Activated T-helper 1 cell treated with Interleukin-2 at 50 U/mL for 16 hours (primary cell): ENCODE measurements at places on chromosomes 11 and 22.

GRCh38 chr11:128462922-128463321 lies 124.4 kb downstream of the ETS1 start:
- DNase-seq: no peak

DNA sequence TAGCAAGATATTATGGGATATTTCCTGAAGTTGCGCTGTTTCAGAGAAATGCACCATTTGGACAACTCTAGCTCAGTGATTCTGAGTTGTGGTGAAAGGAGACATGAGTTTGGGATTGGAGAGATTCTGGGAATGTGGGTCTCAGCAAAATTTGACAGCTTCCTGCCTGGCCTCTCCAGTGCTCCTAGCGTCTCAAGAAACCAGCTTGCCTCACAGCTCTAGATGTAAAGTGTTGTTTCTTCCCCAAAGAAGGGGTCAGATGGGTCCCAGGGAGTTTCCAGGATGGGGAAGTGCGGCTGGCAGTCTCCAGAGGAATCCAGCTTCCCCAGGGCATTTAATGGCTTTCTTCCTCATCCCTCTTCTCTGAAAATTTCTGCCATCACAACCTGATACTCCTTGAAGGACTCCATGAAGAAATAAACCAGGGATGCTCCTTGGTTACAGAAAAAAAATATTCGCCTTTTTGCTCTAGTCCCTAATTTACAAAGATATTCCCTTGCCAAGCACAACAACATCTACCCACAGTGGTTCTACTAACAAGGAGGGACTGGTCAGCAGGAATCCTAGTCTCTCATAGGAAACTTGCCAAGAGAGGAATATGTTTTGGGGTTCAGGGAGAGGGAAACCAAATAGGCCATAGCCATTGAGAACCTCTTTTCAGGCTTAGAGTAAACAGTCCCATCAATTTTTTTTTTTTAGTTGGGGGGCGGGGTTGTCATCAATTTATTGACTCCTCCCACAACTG lies 185.4 kb upstream of the E2F8 start:
- DNase-seq: no peak

GRCh38 chr22:31329029-31329428 lies 17.1 kb downstream of the PATZ1 start:
- no peak for DNase-seq

DNA sequence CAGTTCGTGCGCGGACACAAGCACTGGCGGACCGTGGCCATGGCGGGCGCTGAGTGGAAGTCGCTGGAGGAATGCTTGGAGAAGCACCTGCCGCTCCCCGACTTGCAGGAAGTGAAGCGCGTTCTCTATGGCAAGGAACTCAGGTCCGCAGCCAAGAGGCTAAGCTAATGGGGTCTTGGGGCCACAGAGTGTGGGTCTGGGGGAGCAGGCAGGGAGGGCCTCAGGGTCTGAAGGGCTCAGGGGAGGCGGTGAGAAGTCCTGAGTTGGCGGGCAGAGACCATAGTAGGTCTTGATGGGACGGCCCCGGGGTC lies 188 bp downstream of the UPB1 start:
- no peak for DNase-seq

- no peak for DNase-seq
Observed at GRCh38 chr11:117391181-117391580, 63.5 kb downstream of the CEP164 start.

DNA sequence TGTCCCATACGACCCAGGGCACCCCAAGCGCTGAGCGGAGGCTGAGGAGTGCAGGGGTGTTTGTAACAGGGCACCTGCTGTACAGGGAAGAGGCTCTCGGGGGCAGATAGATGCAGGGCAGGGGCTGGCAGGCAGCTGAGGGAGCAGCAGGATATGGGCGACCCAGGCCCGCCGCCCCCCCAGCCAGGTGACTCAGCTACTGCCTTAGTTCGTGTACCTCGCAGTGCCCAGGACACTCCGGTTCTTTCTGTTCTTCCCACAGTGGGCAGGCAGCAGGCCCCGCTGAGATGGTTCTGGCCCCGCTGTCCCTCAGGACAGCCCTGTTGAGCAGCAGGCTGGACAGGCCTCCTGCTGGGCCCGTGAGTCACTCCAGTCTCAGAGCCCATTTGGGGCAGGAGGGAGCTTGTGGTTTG lies 16.2 kb downstream of the PHLDA2 start:
- no peak for DNase-seq

DNA sequence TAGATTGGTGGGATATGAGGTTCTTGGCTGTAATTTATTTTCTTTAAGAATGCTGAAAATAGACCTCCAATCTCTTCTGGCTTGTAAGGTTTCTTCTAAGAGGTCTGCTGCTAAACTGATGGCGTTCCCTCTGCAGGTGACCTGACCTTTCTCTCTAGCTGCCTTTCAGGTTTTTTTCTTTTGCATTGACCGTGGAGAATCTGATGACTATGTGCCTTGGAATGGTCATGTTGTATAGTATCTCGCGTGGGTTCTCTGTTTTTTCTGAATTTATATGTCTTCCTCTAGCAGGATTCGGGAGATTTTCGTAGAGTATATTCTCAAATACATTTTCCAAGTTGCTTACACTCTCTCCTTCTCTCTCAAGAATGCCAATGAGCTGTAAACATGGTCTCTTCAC lies 122.2 kb downstream of the DDX10 start:
- DNase-seq: no peak

DNA sequence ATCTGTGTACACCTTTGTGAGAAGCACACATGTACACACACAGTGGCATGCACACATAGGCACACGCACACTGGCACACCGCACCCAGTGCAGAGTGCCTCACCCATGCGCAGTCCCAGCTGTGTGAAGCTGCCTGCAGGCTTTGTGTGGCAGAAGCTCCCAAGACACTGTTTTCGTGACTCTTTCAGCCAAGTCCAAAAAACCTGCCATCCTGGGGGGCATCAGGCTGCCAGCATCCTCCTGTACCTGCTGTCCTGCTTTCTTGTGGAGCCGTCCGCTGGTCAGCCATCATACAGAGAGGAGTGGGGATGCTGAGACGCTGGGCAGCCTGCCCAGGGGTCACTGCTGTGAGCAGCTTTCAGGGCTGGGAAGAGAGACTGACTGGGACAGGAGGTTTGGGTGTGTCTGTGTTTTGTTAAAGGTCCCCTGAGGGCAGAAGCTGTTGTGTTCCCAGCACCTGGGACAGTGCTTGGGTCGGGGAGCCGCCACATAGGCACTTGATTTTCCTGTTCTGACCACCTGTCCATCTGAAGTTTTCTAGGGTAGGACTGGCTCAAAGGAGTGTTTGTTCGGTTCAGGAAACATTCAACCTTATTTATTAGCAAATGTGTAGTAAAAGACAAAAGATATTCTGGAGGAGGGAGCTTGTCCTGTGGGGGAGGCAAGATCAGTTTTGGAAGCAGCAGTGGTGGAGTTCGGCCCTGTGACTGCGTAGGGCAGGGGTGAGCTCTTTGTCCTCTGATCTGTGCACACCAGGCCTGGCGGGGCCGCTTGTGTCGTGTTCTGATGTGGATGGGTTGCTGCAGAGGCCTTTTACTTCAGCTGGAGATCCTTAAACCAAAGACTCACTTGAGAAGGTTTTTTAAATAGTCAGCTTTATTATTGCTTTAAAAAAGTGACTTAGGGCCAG lies 29.7 kb downstream of the AP2A2 start:
- no peak for DNase-seq

DNA sequence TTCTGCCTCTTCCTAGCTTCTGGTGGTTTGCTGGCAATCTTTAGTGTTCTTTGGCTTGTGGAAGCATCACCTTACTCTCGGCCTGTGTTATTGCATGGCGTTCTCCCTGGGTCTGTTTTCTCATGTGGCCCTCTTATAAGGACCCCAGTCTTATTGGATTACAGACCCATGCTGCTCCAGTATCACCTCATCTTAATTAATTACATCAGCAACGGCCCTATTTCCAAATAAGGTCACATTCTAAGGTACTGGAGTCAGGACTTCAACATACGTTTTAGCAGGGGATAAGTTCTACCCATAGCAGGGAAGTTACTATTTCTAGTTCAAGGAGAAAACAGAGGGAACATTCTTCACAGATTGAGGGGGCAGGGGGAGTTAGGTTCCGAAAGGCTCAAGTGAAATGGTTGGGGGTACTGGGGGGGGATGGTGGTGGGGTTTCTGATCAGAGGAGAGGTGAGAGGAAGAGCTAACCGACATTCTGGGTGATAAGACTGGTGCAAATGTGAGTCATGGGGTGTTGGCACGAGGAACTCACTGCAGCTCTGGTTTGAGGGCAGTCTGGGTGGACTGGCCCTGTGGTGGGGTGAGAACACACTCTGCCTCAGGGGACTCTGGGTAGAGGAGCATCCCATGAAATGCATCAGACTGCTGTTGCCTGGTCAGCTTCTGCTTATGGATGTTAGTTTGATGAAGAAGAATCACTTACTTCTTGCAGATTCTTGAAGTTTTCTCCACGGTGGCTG lies 51.5 kb upstream of the ZBED5 start:
- DNase-seq: no peak

- no peak for DNase-seq
Observed at GRCh38 chr11:47415091-47415854, 6.9 kb downstream of the SLC39A13 start.

GRCh38 chr11:47863189-47863897 lies 15.2 kb upstream of the NUP160 start:
- no peak for DNase-seq

- DNase-seq: no peak
Observed at GRCh38 chr22:21823740-21824444, 43.6 kb downstream of the MAPK1 start.

- DNase-seq: no peak
Observed at GRCh38 chr22:41818596-41818995, 14.3 kb upstream of the SREBF2 start.

GRCh38 chr22:49373801-49374226 lies 453.9 kb downstream of the BRD1 start:
- DNase-seq: no peak

DNA sequence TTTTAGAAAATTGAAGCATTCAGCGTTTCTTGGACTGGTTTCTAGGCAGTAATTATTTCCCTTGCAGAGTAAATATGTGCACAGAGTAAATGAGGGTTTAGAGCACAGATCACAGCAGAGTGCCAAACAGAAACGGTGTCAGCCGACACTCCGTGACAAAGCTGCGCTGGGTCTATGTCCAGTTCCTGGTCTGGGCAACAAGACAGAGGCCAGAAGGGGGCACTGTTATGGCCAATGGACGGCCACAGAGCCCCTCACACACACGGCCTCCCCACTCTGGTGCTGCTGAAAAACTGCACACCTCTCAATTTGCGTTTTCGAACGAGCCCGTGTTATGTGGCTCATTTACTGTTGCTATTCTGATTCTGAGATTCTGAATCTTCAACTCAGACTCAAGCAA lies 180.7 kb downstream of the MPPED1 start:
- no peak for DNase-seq

DNA sequence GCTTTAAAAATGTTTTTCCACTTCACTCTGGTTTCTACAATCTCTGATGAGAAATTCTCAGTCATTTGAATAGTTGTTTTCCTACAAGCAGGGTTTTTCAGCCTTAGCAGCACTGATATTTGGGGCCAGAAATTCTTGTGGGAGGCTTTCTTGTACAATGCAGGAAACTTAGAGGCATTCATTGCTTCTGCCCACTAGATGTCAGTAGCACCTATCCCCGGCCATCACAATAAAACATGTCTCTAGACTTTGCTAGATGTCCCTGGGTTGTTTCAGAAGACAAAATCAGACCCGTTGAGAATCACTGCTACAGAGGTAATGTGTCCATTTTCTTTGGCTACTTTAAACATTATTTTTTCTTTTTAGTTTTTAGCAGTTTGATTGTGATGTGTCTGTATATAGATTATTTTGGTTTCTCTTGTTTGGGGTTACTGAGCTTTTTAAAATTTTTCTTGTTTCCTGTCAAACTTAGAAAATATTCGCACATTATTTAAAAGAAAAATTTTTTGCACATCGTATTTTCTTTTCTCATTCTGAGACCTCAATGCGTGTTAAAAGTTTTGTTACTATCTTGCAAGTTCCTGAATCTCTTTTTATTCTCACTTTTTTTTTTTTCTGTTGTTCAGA lies 60.8 kb upstream of the CCDC179 start:
- no peak for DNase-seq

- DNase-seq: peak; percentile 53
Observed at GRCh38 chr11:108497317-108498045, 703 bp downstream of the POGLUT3 start.

- no peak for DNase-seq
Observed at GRCh38 chr11:55854704-55855103, 16.2 kb downstream of the OR5D16 start.

- DNase-seq: no peak
Observed at GRCh38 chr11:110250168-110250567, 46.2 kb downstream of the RDX start.

DNA sequence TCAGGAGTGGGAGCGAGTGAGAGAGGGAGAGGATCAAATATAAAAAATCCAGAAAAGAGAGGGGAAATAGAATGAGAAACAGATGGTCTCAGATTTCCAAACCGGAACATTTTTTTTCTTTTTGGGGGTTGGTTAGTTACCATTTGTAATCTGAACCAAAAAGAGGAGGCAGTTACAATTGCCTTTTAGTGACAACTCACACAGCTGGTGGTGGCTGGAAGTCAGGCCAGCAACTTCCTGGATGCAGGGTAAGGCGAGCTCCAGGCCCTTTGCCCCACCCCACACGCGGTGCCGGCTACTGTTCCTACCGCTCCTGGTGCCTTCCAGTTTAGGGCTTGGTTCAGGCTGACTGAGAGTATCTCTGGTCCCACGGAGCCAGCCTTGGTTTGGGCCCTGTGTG lies 21.0 kb upstream of the UBASH3B start:
- no peak for DNase-seq

GRCh38 chr22:24843048-24843447 lies 37.0 kb downstream of the SGSM1 start:
- DNase-seq: no peak

DNA sequence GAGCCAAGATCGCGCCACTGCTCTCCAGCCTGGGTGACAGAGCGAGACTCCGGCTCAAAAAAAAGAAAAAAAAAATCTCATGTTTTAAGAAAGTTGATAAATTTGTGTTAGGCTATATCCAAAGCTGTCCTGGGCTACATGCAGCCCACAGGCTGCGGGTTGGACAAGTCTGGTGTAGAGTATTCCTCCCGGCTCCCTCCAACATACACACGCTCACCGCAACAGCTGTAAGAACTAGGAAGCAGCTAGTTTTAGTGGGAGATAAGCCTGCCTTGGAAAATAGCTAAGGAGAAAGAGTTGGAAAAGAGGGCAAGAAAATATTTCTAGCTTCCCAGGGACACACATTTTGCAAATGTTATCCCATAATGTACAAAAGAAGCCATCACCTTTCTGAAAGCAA lies 46.6 kb downstream of the CELF1 start:
- DNase-seq: no peak

DNA sequence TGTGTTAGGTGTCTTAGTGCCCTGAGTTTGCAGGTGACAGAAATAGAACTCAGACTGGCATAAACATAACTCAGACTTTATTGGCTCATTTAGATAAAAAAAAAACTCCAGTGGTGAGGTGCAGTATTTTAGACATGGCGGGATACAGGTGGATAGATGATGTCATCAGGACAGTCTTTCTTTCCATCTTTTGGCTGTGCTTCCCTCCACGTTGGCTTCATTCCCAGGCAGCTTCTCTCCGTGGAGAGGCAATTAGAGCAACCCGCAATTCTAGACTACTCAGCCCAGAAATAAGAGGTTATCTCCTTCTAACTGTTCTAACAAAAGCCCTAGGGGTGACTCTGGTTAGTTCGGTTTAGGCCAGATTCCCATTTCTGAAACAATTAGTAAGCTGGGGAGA lies 40.5 kb downstream of the NCAM1 start:
- DNase-seq: no peak

GRCh38 chr11:118673361-118674081 lies 5.9 kb downstream of the TREH start:
- no peak for DNase-seq
